ENCODE measurements at places on chromosomes 4 and X.
A peak's percentile ranks its signal among the peaks of the same experiment; 100 is the strongest.

DNA sequence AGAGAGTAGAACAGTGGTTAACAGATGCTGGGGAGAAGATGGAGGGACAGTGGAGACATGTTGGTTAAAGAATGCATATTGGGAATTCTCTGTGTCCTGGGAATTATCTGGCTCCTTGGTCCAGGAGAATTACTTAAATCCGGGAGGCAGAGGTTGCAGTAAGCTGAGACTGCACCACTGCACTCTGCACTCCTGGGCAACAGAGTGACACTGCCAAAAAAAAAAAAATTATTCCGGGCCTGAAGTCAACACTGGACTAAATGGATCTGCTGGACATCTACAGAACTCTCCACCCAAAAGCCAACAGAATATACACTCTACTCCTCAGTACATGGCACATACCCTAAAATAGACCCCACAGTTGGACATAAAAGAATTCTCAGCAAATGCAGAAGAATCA lies 400.0 kb upstream of the CXorf51B start:
- DNase-seq: no peak

- peak; percentile 95 for DNase-seq
These were observed 75.0 kb downstream of the MGST2 start for GRCh38 chr4:139740531-139741041.

DNA sequence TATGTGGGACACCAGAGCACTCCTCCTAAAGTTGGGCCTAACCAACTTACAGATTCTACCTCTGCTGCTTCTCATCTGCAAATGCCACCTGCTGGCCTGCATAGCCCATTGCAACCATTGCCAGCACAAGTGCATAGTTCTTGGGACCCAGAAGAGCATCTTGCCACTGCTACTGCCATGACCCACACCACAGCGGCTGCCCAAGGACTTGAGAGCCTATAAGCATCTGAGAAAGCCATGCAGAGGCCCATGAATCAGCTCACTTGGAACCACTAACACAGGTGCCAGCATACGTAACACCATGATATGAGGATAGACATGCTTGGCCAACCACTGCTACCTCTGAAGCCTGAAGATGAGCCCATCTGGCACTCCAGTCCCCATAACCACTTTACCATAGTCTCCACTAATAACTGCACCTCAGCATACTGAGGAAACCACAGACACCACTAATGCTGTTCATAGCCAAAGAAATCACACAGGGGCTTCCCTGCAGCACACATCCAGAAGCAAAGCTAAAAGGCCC lies 258.1 kb upstream of the AGTR2 start:
- DNase-seq: peak; percentile 1

- no peak for DNase-seq
These were observed 15.3 kb upstream of the PUDP start for GRCh38 chrX:7163146-7163677.

DNA sequence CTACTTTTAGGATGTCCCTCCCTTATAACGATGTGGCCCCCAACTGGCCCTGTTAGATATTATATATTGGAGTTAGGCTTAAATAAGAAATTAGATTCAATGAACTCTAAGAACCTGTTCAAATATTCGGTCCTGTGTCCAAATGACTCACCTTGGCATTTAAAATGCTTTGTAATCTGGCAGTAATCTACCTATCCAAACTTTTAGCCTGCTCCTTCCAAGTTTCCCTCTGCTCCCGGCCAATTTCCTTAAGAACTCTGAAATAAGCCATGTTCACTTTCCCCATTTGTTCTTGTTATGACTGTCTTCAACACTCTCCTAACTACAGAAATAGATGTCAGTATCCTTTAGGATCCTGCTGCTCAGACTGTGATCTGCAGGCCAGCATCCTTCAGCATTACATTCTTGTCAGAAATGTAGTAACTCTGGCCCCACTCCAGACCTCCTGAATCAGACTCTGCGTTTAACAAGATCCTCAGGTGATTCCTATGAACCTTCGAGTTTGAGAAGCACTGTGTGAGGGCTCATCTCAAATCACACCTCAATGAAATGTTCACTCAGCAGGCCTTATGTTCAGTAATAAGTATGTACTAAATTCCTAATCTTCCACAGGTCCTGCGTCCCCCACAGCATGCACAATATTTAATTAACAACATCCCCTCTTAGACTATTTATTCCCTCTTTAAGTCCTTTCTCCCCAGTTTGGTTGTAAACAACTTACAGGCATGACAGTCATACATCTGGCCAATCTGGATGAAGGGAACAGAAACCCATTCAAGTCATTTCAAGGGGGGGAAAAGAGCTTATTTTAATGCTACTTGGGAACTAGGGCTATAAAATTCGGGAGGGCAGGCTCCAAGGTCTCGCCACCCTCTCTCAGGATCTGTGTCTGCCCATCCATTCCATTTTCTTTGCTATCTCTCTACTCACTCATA lies 3.0 kb downstream of the ATP8A1 start:
- DNase-seq: no peak

GRCh38 chrX:119252716-119253115 lies 16.6 kb downstream of the PGRMC1 start:
- no peak for DNase-seq

DNA sequence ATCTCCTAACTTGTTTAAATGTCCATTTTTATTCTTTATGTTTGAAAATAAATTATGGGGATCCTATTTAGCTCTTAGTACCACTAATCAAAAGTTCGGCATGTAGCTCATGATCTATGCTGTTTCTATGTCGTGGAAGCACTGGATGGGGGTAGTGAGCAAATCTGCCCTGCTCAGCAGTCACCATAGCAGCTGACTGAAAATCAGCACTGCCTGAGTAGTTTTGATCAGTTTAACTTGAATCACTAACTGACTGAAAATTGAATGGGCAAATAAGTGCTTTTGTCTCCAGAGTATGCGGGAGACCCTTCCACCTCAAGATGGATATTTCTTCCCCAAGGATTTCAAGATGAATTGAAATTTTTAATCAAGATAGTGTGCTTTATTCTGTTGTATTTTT lies 27.6 kb downstream of the NUDT6 start:
- no peak for DNase-seq

GRCh38 chr4:25913056-25913850 lies 767 bp upstream of the SMIM20 start:
- DNase-seq: peak; percentile 3

DNA sequence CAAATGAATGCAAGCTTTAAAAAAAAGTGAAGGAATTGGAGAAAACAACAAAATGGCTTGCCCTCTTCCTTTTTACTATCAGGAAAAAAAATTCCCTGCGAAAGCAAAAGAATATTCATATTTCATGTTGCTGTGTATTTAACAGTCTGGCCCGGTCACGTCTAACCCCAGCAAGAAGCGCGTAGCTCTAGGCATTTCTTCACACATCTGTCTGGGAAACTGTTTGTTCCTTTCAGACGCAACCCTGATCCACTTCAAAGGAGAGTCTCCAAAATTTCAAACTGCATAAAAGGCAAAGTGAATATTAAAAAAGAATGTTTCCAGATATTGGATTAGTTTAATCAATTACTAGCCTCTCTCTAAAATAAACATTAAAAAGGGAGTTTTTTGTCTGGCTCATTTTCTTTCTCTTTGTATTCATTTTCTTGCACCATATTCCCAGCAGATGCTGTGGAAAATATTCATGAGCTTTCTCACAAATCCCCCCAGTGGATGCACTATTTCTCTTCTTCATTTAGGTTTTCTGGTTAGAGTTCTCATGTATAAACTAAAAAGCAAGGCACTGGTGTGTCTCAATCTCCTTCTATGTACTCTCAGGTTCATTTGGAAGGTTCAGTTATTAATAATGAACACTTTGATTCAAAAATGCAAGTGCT lies 145.3 kb downstream of the MID1 start:
- DNase-seq: no peak

DNA sequence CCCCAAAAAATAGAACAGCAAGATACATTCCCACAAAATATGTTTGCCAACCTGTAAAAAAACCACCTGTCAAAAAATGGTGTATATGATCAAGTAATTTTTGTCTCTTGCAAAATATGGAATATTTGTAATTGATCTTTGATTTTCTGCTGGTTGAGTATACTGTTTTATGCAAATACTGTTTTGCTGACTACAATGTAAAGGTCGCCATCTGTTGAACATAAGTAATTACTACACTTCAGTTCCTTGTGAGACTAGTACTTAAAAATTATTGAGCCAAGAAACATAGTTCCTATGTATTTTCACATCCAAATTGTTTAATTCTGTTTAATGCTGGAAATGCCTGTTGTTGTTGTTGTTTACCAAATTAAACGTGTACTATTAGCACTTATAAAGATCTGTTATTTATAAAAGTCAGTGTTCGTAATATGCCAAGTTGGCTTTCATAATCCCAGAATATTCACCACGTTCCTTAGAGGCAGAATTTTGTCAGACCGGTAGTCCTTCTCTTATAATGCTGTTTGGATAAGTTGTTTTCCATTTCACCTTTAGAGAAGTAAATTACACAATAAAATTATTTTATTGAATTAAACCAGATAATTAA lies 144.2 kb downstream of the PDLIM5 start:
- DNase-seq: peak; percentile 66

DNA sequence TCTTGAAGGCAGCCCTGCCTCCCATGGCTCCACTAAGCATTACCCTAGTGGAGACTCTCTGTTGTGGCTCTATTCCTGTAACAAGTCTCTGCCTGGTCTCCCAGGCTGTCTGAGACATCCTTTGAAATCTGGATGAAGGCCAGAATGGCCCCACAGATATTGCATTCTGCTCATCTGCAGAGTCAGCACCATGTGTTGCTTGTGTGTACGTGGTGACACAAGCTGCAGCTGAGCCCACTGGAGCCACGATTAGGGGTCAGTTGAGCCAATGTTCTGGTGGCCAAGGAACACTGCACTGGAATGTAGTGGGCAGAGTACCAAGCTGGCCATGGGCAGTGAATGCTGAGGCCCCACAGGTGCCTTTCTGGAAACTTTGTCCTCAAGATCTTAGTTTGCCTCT lies 29.2 kb downstream of the GRID2 start:
- DNase-seq: no peak

DNA sequence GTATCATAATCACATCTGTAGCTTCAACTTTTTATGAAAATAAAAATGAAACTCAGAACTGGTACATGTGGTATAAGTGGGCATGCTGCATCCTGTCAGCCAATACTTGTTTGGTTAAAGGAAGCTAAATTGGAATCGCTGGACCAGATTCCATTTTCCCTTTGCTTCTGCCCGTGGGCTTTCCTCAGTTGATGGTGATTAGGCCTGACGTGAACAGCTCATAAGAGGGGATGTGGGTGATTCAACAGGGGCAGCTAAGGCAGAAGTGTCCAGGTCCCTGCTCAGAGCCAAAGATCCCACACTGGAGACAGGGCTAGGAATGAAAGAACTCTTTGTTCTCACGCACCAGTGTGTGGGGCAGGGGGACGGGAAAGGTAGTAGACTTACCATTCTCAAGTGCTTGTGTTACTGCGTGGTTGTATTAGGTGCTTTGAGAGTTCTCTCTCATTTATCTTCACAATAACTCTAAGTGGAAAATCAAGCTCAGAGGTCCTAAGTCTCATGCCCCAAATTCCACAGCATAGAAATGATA lies 63.2 kb upstream of the GUCY1A1 start:
- no peak for DNase-seq

DNA sequence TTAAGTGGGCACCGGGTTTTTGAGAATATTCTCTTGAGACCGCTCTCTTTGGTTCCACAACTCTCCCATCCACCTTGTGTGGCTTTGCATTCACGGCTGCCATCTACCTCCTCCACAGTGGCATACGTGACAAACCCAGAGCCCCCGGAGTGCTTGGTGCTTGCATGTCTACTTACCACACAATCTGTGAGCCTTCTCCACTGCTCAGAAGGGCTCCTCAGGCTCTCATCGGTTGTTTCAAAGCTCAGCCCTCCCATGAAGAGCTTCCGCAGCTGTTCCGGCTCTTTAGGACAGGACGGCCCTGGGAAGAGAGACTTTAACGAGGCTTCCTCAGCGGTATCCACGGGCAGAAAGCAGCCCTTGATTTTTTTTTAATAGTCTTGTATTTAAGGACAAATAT lies 167.6 kb upstream of the ANK2 start:
- DNase-seq: no peak

DNA sequence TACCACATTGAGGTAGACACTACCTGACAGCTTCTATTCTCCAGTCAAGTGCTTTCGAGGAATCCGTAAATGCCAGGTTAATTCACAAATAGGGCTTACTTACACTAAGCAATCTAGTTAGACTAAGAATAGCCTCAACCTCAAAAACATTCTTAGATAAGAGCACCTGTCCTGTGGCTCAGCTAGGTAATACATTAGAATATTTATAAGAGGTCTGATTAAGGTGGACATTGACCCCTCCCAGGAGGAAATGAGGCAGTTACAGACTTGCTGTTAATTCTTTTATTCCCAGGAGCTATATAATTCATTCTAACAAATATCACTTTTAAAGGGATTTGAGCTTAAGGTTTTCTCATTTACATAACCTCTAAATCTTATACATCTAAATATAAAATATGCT lies 758.1 kb downstream of the GRID2 start:
- DNase-seq: no peak

DNA sequence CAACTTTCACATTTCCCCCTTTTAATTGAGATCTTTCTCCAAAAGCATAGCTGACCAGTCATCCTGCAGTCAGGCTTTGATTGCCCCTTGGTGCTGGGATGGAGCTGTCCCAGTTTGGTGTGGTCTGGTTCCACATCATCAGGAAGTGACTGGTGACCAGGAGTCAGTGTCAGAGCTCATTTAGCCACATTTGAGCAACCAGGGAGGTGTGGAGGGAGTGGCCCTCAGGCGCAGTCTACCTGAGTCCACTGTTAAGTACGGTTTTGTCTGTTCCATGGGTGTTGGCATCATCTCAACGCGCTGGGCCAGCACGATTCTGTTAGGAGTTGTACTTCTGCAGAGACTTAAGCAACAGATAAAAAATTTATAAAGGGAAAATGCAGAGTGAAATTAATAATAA lies 52.6 kb downstream of the RGS12 start:
- DNase-seq: no peak

DNA sequence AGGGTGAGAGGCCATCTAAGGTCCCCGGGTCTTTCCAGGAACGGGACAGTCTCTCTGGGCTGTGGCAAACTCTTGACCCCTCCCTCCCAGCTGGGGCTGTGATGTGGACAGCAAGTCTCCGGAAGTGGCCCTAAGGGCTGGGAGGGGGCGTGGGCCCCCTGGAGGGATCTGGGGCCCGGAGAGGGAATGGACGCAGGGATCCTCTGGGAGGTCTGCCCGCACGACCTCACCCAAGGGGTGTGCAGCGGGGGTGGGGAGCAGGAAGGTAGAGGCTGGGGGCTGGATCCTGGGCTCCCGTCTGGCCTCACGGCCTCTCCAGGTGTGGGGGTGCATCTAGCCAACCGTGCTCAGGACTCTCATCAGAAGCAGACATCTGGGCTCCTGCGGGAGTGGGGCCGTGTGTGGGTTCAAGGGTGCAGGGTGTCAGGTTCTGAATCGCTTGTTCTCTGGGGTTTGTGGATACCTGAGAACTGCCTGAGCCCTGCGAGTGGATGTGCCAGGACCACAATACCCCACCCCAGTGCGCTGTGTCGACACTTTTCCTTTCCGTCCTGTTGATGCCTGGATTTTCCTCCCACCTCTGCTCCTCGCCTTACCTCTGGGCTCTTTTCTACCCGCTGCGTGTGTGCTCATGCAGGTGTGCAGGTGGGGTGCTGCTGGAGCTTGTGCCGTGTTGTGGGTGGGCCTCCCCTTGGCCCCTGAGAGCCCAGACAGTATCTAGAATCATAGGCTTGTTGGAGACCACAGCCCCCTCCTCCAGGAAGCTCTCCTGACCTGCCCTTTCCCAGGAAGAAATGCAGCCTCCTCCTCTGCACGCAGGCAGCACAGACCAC lies 915 bp downstream of the CPZ start:
- DNase-seq: no peak

GRCh38 chrX:11190745-11191510 lies 79.8 kb downstream of the HCCS start:
- DNase-seq: no peak

Measured in Kasumi-1 (cell line).